ENCODE measurements at places on chromosomes 5 and 9. TPM values are rescaled to one million over a fixed set of nuclear protein-coding genes. Genes with fewer than 3 reads are reported as not detected.

DNA sequence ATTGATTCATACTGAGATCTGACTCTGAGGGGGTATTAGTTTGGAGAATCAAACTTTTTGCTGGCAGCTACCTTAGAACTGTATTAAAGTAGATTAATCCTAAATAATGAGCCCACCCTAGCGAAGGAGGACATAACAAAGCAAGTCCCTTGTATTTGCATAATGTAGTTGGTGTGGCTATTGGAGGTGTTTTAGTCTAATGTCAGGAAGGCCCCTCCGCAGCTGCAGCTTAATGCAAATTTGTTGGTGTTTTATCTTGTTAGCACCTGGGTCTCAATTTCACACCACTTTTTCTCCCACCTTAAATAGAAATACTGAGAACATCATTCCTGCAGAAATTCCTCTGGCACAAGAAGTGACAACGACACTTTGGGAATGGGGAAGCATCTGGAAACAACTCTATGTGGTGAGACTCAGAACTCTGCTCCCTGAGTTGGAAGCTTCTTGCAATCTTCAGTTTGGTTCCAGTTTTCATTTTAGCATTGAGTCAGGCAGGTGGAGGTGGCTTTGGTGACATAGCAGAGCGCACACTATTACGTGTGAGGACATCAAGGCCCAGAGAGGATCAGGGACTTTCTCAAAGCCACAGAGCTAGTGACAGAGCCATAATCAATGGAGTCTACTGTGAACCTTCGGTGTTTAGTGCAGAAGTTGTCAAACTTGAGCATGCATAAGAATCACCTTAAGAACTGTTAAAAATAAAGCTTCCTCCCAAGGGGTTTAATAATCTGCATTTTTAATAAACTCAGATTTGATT is 33.9 kb downstream of the DOCK2 start:
- H3K4me1 ChIP-seq, result peaks cover 4% of the 10 kb centered on the region
- no peak for DNase-seq
- peaks cover 15% of the 10 kb centered on the region for H3K27me3 ChIP-seq
- H3K4me3 ChIP-seq, result no peak overlapping the region

LHX3 gene
- 0.10 TPM for total RNA-seq

GRCh38 chr5:118726891-118727290 is 261.5 kb downstream of the DTWD2 start:
- H3K4me1 ChIP-seq, result peaks cover 6% of the 10 kb centered on the region
- H3K27ac ChIP-seq, result no peak overlapping the region
- no peaks in the 10 kb centered on the region for H3K36me3 ChIP-seq
- no peak for DNase-seq
- H3K27me3 ChIP-seq, result no peaks in the 10 kb centered on the region
- no peak overlapping the region for H3K4me3 ChIP-seq

SPATA31E1 gene
- total RNA-seq, result not detected

- no peak overlapping the region for H3K4me3 ChIP-seq
- no peak overlapping the region for H3K27ac ChIP-seq
- H3K36me3 ChIP-seq, result peaks cover 45% of the 10 kb centered on the region
- no peaks in the 10 kb centered on the region for H3K4me1 ChIP-seq
These were observed 70.3 kb downstream of the MTAP start for GRCh38 chr9:21872696-21873095.

OLFML2A gene
- total RNA-seq, result 10.8 TPM

DNA sequence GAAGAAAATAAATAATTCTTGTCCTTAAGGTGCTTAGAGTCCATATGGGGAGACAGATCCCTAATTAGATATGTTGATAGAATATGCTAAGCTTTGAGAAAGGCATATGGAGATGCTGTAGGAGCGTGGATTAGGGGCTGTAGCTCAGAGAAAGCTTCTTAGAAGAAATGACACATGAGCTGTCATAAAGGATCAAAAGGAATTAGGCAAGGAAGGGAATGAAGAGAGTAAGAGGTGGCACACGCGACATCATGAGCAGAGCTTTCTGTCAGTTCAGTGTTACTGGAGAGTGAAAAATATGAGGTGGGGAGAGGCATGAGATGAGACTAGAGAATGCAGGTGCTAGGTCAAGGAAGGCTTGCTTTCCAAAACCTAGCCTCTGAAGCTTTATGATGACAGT is 118.6 kb downstream of the KIAA0825 start:
- H3K4me1 ChIP-seq, result no peaks in the 10 kb centered on the region
- no peak overlapping the region for H3K27ac ChIP-seq
- no peaks in the 10 kb centered on the region for H3K36me3 ChIP-seq

GRCh38 chr5:151184316-151185042 is 26.9 kb upstream of the ANXA6 start:
- no peaks in the 10 kb centered on the region for H3K36me3 ChIP-seq
- H3K4me1 ChIP-seq, result peaks cover 16% of the 10 kb centered on the region
- H3K4me3 ChIP-seq, result no peak overlapping the region
- no peak overlapping the region for H3K27ac ChIP-seq

RIOK2 gene
- 35.1 TPM for total RNA-seq

All from type B pancreatic cell (in vitro differentiated cells).